Uterus (tissue), 4 donors: ENCODE measurements at places on chromosomes 4 and X.

GRCh38 chrX:17741123-17741511 is 3.8 kb downstream of the SCML1 start:
- H3K4me3 ChIP-seq = no peak overlapping the region

DNA sequence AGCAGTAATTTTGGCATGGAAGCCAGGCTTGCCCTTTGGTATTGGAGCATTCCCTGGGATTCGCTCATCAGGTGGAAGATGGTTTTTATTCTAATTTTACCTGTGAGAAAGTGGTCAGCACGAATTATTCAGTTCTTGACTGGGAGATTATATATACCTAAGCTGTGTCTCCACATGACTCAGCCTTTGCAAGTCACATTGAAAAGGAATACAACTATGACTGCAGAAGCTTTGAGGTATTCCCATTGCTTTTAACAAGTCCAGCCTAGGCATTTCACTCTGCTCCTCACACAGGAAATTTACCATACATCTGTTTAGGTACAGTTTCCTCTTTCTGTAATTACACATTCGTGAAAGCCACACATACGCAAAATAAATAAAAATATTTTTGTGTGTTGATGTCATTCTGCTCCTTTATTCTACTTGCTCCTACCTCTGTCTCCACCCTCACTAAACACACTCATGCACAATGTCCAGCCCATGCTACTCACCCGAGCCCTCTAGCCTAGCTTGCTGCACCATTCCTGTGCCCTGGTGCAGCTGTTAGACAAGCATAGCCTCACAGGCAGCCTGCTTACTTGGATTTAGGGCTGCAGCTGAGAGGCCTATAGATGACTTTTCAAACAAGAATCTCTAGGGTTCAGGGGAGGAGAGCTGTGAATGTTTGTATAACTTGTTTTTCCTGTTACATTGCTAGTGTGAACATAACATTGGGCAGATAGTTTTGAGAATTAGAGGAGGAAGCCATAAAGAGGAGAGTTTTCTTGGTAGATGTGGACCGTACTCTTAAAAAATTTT is 504.4 kb upstream of the FAT1 start:
- no peak overlapping the region for H3K27ac ChIP-seq
- no peak for DNase-seq
- no peaks in the 10 kb centered on the region for H3K4me1 ChIP-seq
- H3K4me3 ChIP-seq = no peak overlapping the region
- H3K36me3 ChIP-seq = no peaks in the 10 kb centered on the region

DNA sequence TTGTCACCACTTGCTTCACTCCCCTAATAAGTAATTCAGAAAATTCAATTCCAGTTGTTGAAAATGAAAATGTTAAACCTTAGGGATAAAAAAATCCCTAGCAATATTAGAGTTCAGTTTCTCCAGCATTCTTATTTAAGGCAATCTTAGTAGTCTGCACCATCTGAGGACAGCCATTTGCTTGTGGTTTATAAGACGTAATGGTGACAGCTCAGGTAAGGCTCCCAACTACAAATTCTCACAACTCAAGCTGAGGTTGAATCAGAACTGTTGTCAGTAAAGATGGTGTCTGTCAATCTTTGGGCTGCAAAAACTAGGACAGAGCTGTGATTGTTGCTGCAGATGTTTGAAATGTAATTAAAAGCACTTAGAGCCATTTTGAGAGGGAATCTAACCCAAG is 16.3 kb upstream of the ADGRA3 start:
- H3K36me3 ChIP-seq = no peaks in the 10 kb centered on the region
- no peak overlapping the region for H3K27ac ChIP-seq
- H3K27me3 ChIP-seq = no peaks in the 10 kb centered on the region
- no peaks in the 10 kb centered on the region for H3K4me1 ChIP-seq
- H3K4me3 ChIP-seq = no peak overlapping the region

- H3K27ac ChIP-seq = no peak overlapping the region
- no peaks in the 10 kb centered on the region for H3K27me3 ChIP-seq
- H3K36me3 ChIP-seq = no peaks in the 10 kb centered on the region
Observed at GRCh38 chr4:84031401-84031800, 467.7 kb downstream of the NKX6-1 start.

DNA sequence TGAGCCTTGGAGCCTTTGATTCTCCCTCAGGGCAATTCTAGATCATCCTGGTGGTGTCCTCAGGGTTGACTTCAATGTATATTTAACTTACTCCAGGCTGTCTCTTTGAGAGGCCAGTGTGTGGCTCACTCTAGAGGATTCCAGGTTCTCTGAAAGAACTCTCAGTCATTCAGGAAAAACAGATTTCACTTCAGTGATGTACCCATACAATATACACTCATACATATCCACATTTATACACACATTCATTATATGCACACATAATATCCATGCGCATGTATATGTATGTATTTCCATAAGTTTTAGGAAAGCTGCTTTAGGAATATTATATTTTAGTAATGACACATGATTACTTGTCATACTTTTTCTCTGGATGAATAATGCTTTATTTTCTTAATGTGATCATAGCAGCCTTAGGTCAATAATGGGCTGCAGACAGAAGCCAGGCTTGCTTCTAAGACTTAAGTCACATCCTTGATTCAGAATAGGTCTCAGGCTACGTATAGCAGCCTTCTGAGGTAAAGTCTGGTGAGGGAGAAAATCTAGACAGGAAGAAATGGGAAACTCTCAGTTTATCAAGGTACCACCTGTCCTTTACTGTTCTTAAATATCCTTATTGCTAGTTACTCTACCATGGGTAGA is 397.0 kb downstream of the GPAT3 start:
- no peaks in the 10 kb centered on the region for H3K27me3 ChIP-seq
- no peak overlapping the region for H3K27ac ChIP-seq
- DNase-seq = no peak
- H3K4me3 ChIP-seq = no peak overlapping the region

DNA sequence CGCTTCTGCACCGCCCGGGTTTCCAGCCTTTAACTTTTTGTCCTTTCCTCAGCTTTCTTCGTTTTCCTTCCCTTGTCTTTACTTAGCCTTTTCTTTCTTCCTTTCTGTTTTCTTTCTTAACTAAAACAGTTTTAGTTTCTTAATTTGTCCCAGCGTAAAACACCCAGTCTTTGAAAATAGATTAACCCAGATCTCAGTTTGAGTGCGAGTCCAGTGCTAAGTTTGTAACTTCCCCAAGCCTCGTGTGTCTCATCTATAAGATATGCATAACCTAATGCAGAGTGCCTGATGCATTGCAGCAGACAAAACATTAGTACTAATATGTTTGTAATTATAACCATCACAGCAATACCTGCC is 460 bp upstream of the GEMIN8 start:
- no peaks in the 10 kb centered on the region for H3K27me3 ChIP-seq
- H3K4me1 ChIP-seq = no peaks in the 10 kb centered on the region
- DNase-seq = no peak
- no peaks in the 10 kb centered on the region for H3K36me3 ChIP-seq
- peak overlapping the region; percentile 76 for H3K27ac ChIP-seq

DNA sequence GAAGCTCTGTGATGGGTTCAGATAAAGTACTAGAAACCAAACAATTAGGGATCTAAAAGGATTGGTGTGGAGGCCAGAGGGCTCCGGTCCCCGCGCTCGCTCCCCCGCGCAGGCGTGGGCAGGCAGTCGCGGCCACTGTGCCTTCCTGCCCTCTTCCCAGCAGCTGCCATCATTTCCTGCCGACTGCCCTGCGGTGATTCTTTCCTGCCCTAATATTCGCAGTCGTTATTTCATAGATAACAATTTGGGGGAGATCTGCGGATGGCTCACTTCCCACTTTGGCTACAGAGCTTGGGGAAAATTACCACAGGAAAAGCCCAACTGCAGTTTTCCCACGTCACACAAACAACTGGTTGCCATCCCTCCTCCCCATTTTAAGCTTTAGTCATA is 2.2 kb downstream of the GRIA2 start:
- H3K36me3 ChIP-seq = no peaks in the 10 kb centered on the region
- H3K4me1 ChIP-seq = no peaks in the 10 kb centered on the region
- peak overlapping the region; percentile 38 for H3K4me3 ChIP-seq
- no peaks in the 10 kb centered on the region for H3K27me3 ChIP-seq
- peak overlapping the region; percentile 64 for H3K27ac ChIP-seq

DNA sequence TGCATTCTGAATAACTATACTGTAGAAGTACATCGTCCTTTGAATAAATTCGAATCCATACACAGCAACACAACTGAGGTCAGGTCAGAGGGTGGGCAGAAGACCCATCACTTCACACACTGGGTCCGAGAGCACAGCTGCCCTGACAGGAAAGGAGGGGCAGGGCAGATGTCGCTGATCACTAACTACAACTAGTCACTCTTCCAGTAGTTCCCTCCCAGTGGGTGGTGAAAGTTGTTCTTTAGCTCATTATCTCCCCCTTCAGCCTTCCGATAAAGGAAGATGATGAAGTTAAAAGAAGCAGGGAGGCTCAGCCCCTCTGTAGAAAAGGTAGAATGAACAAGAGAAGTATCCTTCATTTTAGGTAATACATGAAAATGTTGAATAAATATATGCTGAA is 278.9 kb downstream of the INPP4B start:
- H3K4me1 ChIP-seq = no peaks in the 10 kb centered on the region
- H3K36me3 ChIP-seq = no peaks in the 10 kb centered on the region
- no peaks in the 10 kb centered on the region for H3K27me3 ChIP-seq
- no peak overlapping the region for H3K27ac ChIP-seq
- no peak for DNase-seq

DNA sequence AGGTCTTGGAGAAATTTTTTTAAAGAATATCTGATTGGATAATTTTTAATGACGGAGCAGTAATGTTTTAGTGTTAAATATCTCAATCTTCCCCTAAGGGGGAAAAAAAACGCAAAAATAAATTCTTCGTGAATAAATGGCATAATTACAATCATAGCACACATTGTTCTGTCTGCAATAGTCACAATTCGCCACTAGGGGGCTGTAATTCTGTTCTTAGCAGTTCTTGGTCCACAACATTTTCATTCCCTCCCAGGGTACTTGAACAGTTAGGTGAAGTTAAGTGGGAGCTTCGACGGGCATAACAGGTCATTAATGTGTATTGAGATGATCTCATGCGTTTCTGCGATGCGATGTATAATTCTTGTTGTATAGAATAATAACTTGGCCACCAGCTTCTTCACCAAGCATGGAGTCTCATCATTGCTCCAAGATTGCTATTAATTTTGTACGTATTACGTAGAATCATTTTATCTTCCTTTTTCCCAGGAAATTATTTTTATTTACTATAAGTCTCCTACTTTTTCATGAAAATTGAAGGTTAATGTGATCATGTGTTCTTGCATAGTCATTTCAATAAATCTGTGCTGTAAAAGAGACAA is 27.2 kb downstream of the HTR2C start:
- no peaks in the 10 kb centered on the region for H3K4me1 ChIP-seq
- H3K36me3 ChIP-seq = no peaks in the 10 kb centered on the region
- no peak overlapping the region for H3K4me3 ChIP-seq

DNA sequence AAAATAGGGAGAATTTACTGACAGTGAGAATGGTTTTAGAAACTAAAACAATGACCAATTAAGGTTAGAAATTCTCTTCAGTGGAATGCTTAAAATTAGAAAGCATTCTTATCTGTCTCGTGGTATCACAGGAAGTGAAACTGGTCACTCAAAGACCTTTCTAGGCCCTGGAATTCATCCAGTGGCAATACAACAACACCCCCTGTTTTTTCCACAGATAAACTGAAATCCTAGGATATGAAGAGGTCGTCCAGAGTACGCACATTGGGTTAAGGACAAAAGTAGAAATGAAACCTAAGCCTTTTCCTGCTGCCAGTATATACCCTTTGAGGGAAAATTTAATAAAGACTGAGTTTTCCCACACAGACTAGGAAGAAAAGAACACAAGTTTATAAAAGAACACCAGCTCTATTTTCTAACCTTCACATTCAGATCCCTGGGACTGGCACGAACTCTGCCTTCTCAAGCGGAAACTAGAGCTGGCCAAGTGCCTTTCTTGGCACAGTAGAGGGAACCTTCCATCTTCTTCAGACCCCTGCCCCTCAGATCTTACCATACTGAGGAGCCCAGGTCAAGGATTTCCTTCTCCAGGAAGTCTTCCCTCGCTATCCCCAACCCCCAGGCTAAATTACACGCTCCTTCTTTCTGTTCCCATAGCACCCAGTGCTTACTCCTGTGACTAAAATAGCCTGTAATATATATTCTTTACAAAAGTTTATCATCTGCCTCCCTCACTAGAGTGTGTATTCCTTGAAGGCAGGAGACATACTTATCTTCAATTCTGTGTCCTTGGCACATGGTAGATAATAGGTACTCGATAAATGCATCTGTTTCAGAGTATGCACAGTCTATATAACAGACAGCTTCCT is 16.9 kb downstream of the LHFPL1 start:
- no peaks in the 10 kb centered on the region for H3K4me1 ChIP-seq
- H3K27me3 ChIP-seq = no peaks in the 10 kb centered on the region
- H3K36me3 ChIP-seq = no peaks in the 10 kb centered on the region
- no peak for DNase-seq
- H3K4me3 ChIP-seq = no peak overlapping the region
- H3K27ac ChIP-seq = no peak overlapping the region

DNA sequence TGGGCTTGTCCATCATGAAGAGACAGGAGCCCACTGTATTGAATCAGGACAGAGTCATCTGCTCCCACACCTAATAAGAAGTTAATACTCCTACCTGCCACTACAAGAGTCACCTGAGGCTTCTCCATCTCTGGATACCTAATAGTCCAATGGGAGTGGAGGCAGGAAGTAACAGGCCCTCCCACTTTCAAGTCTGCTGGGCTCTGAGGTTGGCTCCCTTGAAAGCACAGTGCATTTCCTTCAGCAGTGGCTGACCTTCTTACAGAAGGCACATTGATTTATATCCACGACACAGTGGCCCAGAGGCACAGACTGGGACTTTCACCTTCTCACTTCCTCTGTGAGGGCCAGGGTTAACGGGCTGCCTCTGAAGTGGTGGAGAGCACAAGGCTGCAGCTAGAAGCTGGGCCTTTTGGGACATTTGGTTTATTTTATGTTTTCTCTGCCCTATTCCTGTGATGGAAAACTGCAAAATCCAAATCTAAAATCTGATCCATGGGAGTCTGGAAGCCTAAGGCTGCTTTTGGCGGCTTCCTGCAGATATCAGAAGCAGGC is 38.1 kb downstream of the FRG2 start:
- H3K4me1 ChIP-seq = no peaks in the 10 kb centered on the region
- H3K27me3 ChIP-seq = no peaks in the 10 kb centered on the region
- H3K27ac ChIP-seq = no peak overlapping the region

DNA sequence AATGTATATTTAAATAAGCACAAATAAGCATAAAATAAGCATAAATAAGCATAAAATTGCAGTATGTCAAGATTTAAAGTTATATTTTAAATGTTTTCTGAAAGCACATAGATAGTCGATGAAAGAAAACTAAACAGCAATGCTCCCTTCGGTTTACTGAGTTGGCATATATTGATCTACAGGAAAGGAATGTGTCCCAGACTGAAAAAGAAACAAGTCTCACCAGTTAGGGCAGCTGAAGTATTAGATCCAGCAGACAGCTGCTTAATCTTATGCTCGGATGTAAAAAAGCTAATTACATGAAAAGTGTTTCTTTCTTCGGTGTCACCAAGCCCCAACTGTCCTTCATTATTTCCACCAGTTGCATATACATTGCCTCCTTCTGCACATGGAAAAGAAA is 8.7 kb downstream of the RPGR start:
- H3K27me3 ChIP-seq = no peaks in the 10 kb centered on the region
- no peak overlapping the region for H3K27ac ChIP-seq
- no peak overlapping the region for H3K4me3 ChIP-seq
- DNase-seq = no peak
